ENCODE measurements at places on chromosomes 2 and 18. TPM values are rescaled to one million over a fixed set of nuclear protein-coding genes. Genes with fewer than 3 reads are reported as not detected.

DNA sequence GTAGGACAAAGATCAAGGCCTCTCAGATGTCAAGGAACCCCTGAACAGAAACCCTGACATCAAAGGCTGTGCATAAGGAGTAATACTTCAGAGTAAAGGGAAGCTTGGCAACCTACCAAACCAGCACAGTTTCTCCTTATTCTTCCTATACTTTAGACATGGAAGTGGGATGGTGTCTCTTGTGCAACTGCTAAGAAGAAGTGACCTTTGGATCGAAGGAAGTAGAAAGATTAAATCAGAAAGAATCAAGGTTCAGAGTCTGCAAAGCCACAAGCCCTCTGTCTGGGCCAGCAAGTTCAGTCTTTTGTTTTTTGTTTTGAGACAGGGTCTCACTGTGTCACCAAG, 66.2 kb upstream of the SLC39A10 start:
- no peak for DNase-seq

- no peak for DNase-seq
Measured at GRCh38 chr2:69781321-69782248, 39.7 kb downstream of the ANXA4 start.

LPIN2 gene
- 50.8 TPM for total RNA-seq

DNA sequence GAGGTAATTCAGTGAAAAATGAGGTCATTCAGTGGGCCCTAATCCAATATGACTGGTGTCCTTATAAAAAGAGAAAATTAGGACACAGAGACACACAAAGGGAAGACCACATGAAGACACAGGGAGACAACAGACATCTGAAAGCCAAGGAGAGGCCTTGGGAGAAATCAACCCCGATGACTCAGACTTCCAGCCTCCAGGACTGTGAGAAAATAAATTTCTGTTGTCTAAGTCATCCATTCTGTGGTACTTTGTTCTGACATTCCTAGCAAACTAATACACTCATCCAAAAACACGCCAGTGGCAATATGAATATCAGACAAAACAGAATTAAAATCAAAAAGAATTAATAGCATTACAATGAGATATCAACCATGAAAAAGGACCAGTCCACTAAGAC, 303.7 kb downstream of the SS18 start:
- no peak for DNase-seq

GRCh38 chr18:63099091-63099840, 220.3 kb downstream of the BCL2 start:
- no peak for DNase-seq

- no peak for DNase-seq
Measured at GRCh38 chr2:99921903-99922302, 220.5 kb downstream of the AFF3 start.

WDR35 gene
- total RNA-seq: 6.9 TPM

ATRAID gene
- 177 TPM for total RNA-seq

C2orf15 gene
- total RNA-seq: 2.3 TPM

PARD6G gene
- total RNA-seq: 10.3 TPM

GRCh38 chr2:151900331-151900730, 72.1 kb upstream of the ARL5A start:
- no peak for DNase-seq

- peak; percentile 23 for DNase-seq
Measured at GRCh38 chr2:197464175-197464574, 10.8 kb downstream of the COQ10B start.

- DNase-seq: no peak
Measured at GRCh38 chr2:48347712-48348111, 182.2 kb upstream of the STON1 start.

DNA sequence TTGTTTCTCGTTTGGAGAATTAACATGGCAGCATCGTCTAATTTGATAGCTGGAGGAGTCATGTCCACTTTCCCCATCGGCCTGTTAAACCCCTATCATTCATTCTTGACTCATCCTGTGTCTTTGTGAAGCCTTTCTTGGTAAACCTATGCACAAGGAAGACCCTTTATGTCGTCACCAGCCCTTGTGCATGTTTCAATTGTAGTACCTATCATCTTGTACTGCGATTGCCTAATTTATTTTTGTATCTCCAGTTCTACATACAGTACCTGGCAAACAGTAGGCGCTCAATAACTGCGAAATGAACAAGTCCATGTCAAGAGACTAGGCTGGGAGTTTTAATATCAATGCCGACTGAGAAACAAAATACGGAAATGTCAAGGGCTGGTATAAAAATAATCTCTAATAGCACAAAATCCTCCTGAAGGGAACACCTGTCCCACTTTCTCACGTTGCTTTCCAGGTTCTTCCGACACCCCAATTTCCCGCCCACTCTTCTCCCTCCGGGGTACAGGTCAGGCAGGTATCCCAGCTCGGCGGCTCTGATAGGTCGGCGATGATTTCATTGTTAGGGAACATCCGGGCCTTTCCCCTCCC, 1.3 kb upstream of the PPM1B start:
- DNase-seq: peak; percentile 2

AQP12B gene
- not detected for total RNA-seq

DNA sequence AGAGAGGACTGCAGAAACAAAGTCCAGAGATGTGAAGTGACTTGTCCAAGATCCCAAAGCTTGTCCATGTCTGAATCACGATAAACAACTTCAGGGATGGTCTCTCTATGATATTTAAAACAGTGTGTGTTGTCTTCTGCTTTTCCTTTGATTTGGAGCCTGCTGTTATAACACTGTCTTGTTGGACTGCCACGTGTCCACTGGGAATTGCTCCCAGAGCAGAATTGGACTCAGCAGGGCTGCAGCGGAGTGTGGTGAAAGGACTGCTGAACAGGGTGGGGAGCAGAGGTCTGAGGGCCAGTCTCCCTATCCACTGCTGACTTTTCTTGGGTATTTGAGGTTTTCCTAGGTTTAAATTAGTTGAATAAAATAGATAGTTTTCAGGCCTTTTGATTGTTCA, 68.3 kb downstream of the IL1R2 start:
- DNase-seq: no peak

GRCh38 chr2:56448403-56449001, 264.7 kb downstream of the CCDC85A start:
- DNase-seq: no peak

DNA sequence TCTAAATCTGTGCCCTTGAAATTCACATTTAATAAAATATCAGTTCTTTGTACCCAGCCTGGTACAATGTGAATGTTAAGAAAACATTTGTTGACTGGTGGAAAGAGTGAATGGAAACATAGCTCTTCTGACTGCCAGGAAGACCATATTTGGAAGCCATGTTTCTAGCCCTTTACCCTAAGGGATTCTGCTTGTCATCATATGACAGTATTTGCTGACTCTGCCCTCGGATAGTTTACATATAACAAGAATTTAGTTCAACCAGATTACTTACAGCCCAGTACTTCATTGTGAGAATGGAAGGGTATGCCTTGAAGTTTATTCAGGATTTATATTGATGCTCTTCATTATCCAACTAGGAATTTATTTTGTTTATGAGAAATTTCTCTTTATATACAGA, 13.8 kb upstream of the KCNS3 start:
- no peak for DNase-seq

Measured in cardiac muscle cell (in vitro differentiated cells and primary cell).